ENCODE measurements at places on chromosomes 7 and 10.

GRCh38 chr10:86944907-86945306 is 12.5 kb downstream of the MMRN2 start:
- DNase-seq = no peak

DNA sequence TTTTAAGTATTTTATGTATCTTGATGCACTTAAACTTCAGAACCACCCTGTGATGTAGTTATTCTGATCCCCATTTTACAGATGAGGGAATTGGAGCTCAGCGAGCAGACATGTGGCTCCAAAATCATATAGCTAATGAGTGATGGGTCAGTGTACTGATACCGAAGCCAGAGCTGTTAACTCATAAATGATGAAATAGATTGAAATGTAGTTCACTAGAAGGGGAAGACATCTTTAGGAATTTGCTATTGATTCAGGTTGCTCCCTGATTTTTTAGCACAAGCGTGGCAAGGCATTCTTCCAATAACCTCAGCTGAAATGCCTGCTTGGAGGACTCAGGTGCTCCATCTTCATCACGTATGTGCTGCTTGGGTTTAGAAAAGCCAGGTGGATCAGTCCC is 228.8 kb downstream of the PTEN start:
- DNase-seq = no peak

DNA sequence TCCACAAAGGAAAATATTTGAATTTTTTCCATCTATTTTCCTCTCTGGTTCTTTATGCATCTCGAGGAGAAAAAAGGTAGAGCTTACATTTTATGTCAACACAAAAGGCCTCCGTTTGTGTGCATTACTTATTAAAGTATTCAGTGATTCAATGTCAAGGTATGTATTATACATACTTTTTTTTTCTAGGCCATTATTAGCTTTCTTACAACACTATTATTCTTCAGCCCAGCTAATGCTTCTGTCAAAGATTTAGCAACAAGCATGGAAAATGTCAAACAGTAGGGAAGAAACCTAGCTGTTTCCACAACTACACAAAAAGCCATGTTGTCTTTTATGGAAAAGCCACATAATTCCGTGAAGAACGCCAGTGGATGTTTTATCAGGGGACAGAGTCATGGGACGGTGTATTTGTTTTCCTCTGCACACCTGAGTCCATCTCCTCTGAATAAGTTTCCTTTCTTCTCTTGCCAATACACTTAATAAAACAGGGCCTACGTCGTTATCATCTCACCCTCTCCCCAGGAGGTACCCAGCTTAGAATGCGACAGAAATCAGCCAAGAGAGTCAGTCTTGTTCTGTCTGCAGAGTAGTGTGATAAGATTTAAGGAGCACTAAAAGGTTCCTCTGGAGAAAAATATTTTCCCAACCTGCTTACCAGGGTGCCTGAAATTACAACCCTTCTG is 209.7 kb upstream of the AUTS2 start:
- DNase-seq = no peak

GRCh38 chr10:31315453-31315852 is 3.6 kb upstream of the ZEB1 start:
- peak; percentile 37 for DNase-seq

GRCh38 chr7:129855935-129856717 is 96.6 kb downstream of the UBE2H start:
- no peak for DNase-seq

GRCh38 chr7:55964261-55965099 is at the start of gene NIPSNAP2:
TSS of gene NIPSNAP2 (plus strand) at chr7:55964585. CDS start at chr7:55964610, 25 bp downstream.
- DNase-seq = peak; percentile 46

GRCh38 chr7:134154581-134155130 is 27.5 kb downstream of the LRGUK start:
- no peak for DNase-seq

GRCh38 chr7:3961857-3962503 is 660.9 kb downstream of the SDK1 start:
- DNase-seq = no peak

DNA sequence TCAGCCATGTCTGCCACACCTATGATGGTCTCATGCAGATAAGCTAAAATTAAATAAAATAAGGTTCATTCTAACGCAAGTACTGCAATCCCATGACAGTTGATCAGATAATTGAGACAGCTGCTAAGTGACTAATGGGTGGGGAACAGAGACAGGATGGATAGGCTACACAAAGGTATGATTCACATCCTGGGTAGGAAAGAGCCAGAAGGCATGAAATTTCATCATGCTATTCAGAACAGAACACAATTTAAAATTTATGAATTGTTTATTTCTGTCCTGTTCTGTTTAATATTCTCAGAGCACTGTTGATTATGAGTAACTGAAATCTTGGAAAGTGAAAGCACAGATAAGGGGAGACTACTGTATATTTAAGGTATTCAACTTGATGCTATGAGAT is 381.8 kb upstream of the SORCS1 start:
- peak; percentile 5 for DNase-seq

DNA sequence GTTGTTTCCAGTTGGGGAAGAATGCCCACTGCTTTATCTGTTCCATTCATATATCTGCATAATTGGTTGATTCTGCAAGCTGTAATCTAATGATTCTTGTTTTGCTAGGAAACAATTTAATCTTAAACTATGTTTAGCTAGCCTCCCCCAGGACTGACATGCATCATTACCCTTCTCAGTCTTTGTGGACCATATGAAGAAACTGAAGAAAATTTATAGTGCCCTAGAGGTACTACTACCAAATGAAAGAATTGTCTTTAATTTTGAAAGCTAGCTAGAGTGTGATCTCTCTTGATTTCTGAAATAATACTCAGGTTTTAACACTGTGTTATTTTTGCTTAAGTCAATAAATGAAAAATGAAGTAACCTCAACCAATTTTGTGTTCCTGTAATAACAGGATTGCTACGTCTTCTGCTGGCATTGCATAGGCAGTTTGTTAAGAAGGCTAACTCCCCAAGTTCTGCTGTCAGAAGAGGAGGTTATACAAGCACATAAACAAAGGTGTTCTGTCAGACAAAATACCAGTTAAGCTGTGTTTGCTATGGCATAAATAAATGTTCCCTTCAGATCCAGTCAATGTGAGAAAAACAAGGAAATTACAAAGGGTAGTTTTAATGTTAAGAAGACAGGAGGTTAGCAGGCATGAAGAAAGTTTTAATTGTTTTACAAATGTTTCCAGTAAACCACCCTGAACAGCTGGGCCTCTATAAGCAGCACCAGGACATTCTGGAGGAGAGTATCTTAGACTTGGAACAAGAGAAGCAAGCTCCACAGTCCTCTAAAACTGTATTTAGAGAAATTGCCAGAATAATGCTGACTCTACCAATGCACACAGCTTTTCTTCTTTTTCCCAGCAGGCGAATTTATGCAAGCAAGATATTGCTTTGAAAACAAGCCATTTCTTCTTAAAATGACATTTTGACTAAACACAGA is 90.3 kb upstream of the CTTNBP2 start:
- no peak for DNase-seq

GRCh38 chr10:103841519-103841918 is 13.9 kb downstream of the SH3PXD2A start:
- no peak for DNase-seq

- DNase-seq = no peak
Observed at GRCh38 chr7:13898957-13899670, 90.4 kb downstream of the ETV1 start.

GRCh38 chr7:17134786-17135185 is 163.7 kb upstream of the AHR start:
- DNase-seq = no peak

DNA sequence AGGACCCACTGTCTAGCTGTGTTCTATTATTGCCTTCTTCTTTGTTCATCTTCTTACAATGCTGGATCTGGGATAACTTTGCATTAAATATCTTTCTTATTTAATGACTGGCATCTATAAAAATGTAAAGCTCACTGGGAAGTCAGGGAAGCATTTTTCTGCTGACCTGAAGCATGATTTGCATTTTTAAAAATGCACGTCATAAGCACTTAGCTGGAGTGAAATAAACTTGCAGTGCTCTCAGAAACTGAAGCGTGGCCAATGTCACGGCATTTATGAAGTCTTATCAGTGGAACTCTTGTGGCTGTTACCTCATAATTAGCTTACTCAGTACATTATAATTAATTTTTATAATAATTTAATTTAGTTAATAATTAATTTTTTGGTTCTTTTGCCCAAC is 59.1 kb downstream of the FRMD4A start:
- DNase-seq = no peak

GRCh38 chr7:84108787-84109186 is 85.8 kb downstream of the SEMA3A start:
- no peak for DNase-seq

DNA sequence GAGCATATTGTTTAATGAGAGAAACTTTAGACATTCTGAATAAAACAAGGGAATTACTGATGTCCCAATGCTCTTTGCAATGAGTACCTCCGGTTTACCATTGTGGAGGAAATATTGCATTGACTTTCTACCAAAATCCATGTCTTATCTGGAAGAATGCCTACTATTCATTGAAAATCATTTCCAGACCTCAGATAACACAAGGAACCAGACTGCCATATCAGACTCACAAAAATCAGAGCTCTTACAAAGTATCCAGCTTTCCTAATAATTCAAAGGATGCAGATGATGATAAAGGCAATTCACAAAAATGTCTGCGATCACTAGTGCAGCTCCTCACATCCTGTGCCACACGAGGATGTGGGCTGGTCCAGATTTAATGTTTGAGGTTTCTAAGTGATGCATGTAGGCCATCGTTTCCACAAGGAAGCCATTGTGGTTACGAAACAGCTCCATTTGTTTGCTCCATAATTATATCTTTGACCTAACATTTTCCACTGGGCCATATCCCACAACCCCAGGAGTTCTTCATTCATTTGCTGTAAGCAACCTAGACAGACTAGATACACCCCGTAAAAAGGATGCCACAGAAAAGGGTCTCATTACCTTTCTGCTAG is 831.1 kb upstream of the C7orf33 start:
- no peak for DNase-seq

GRCh38 chr7:187227-187927 is 5.0 kb upstream of the FAM20C start:
- DNase-seq = no peak

DNA sequence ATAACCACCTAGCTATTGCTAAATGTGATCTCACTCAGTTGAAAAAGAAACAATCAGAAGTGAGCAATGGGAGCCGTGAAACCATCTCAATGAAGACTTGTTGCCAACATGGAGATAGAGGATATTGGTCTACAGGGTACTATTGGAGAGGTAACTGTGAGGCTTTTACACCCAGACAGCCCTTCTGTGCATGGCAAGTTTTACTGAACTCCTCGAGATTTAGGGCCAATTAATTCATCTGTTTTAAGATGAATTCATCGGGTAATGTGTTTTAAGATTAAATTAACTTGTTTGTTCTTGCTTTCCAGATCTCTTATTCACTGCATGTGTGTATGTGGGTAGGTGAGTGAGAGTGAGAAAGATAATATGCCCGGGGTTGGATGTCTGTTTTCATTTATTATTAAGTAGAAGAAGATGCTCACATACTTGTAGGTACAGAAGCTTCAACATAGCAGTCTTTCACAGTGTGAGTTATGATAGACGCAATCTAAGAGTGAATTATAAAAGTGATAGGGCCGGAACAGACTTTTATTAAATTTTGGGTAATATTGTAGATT is 323.8 kb downstream of the EXOC4 start:
- DNase-seq = no peak

- DNase-seq = no peak
Observed at GRCh38 chr10:37855636-37856035, 1.8 kb downstream of the ZNF248 start.

GRCh38 chr10:83516788-83517187 is 622.5 kb upstream of the GHITM start:
- no peak for DNase-seq

DNA sequence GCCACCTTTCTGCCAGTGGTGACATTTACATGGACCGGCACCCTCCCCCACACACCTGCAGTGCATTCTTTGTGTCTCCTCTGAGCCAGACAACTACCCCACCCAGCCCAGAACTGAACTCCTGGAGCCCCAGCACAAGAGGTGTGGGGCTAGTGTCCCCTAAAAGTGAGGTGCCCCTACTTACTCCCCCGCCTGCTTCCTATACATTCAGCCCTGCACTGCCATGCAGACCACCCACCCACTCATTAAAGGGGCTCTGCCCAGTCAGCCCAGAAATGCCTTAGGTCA is 1.9 kb downstream of the SAP25 start:
- no peak for DNase-seq

- DNase-seq = peak; percentile 32
Observed at GRCh38 chr7:92621026-92621540, 30.9 kb upstream of the FAM133B start.

- peak; percentile 38 for DNase-seq
Observed at GRCh38 chr7:114922652-114923402, 933 bp downstream of the MDFIC start.

DNA sequence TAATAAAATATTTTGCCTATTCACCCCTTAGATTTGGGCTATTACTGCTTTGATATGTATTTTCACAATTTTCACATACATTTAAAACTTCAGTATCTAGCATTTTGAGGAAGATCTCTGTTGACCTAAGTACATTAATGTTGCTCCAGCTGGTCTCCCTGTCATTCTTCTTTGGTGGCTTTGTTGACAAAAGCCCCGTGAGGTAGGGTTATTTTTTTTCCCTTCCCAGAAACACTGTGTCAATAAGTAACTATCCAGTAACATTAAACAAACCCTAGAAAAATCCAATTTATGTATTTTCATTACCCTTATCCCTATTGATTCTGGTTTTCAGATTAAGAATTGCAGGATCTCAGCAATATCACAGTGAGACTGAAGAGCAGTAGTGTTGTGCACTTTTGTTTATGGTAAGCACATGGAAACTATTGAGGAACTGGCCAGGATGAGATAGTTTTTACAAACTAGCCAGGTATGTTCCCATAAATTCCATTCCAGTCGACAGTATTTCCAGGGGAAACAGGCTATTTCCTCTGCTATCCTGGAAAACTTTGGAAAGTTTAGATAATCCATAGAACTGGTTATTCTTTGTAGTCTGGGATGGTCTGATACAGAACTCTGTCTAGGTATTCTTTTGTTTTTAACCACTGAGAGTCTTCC is 198.2 kb downstream of the PON1 start:
- no peak for DNase-seq
